Epithelial cell of proximal tubule (primary cell): ENCODE measurements at places on chromosomes 7 and 10. TPM values are rescaled to one million over a fixed set of nuclear protein-coding genes. Genes with fewer than 3 reads are reported as not detected.
A peak's percentile ranks its signal among the peaks of the same experiment; 100 is the strongest.

GRCh38 chr10:10209167-10209566 is 808.5 kb upstream of the CELF2 start:
- DNase-seq, result no peak

DNA sequence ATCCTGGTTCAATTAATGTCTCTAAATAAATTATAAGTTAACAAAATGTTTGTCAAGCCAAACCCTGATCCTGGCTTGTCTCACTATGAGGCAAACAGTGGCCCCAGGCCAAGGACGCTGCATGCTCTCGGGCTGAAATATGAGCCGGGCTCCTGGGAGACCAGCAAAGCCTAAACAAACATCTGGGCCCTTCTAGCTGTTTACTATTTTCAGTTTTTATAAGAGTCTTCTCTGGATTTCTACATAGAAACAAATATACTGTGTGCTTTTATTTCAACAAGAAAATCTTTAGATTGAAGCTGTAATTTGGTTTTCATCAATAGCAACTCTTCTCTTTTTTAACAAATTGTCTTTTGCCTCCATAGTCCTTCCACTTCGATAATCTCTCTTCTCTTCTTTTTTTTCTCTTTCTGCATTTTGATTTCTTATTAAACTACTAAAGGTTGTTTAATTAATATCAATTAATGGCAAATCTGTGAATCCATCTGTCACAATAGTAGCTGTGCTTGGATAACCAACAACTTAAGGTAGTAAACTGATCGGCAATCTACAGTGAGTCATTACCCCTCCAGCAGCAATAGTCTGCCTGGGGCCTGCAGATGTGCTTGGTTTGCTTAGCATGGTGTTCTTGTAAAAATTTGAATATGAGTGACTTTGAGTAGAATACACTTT is 83.3 kb upstream of the DNAJC1 start:
- DNase-seq, result peak; percentile 29

GRCh38 chr7:106290319-106290718 is 5.5 kb upstream of the NAMPT start:
- DNase-seq, result no peak

- DNase-seq, result no peak
Observed at GRCh38 chr7:155585951-155586350, 39.6 kb upstream of the CNPY1 start.

DNA sequence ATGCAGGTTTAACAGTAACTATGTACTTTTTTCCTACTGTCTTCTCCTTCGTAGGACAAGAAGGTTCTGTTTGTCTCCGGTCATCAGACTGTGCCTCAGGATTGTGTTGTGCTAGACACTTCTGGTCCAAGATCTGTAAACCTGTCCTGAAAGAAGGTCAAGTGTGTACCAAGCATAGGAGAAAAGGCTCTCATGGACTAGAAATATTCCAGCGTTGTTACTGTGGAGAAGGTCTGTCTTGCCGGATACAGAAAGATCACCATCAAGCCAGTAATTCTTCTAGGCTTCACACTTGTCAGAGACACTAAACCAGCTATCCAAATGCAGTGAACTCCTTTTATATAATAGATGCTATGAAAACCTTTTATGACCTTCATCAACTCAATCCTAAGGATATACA is 2.4 kb downstream of the DKK1 start:
- DNase-seq, result no peak

DNA sequence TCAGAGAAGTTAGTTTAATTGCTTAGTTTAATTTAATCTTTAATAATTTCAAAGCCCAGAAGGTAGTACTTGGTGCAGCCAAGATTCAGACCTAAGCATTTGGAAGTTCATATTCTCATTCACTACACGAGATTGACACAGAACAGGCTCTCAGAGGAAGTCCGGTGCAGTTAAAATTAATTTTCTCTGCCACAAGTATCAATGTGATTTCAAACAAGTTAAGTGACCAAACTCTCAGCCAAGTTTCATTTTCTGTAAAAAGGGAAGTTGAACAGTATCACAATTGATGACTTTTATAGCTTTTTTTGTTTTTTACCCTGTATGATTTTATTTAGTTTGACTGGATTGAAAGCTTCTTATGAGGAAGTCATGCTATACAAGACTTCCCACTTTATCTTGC is 1494.9 kb upstream of the LRRTM3 start:
- no peak for DNase-seq

DNA sequence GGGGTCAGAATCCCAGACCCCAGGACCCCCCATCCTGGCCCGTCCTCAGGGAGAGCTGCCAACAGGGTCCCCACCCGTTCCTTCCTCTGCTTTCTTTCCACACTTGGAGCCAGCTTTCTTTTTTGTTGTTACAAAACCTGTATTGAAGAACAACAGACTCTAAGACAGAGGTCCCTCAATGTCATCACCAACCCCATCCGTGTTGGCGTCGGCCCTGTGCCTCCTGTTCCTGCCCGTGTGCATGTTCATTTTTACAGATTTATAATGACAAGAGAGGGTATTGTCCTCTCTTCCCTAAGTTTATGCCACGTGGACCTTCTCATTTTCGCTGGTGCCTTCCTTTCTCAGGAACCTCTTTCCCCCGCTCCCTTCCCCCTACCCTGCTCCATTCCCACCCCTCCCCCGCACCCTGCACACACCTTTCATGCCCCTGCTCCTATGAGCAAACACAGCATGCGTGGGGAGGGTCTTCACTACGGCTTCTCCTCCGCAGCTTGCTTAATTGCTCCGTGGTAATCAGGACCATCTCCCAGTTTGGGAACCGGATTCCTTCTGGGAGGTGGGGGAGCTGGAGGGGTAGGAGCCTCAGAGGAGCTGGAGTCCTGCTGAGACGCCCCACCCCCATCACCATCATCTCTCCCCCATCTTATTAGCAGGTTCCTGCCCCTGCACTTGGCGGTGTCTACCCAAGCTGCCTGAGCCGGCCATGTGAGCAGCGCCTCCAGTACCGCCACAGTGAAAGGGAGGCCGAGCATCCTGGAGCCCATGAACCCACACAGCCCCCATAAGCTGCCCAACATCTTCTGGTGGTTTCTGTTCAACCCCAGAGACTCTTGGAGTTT is 88.0 kb upstream of the INSIG1 start:
- no peak for DNase-seq

GRCh38 chr7:120273476-120273975 is 551 bp downstream of the KCND2 start:
- DNase-seq, result no peak

- DNase-seq, result no peak
Observed at GRCh38 chr7:42315631-42316030, 78.6 kb upstream of the GLI3 start.

GRCh38 chr7:5780801-5781496 is 514 bp downstream of the RNF216 start:
- no peak for DNase-seq

DNA sequence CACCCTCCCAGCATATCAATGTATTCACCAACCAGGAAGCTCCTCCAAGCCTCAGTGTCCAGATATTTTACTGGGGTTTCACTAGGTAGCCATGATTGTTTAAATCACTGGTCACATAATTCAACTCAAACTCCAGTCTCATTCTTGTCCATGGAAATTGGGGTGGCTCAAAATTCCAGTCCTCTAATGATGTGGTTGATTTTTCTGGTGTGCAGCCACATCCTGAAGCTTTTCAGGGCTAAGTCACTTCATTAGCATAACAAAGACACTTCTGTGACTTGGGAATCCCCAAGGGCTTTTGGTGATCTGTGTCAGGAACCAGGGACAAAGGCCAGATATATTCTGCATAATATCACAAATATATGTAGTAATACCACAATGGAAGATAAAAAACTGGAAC is 786.9 kb upstream of the IGFBP3 start:
- no peak for DNase-seq

DNA sequence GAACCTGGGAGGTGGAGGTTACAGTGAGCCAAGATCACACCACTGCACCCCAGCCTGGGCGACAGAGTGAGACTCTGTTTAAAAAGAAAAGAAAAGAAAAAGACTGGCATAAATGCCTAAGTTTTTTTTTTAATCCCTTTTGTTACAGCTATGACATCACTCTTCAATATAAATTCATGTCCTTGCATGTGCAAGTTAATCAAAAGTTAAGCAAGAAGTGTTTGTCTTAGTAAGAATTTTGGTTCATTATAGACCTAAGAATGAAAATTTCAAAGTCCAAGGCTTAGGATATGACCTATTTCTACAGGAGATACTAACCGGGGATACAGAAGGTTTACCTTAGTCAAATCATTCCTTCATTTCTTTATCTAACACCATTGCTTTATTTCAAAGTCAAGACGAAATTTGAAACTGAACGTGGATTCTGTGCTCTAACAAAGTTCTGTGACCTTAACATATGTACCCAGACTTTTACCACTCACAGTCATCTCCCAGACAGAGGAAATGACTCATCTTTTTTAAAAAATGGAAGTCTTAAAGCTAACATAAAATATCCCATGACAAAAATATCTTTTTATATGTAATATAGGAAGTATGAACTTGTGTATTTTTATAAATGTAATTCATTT is 29.3 kb upstream of the ITGB8 start:
- DNase-seq, result no peak

DNA sequence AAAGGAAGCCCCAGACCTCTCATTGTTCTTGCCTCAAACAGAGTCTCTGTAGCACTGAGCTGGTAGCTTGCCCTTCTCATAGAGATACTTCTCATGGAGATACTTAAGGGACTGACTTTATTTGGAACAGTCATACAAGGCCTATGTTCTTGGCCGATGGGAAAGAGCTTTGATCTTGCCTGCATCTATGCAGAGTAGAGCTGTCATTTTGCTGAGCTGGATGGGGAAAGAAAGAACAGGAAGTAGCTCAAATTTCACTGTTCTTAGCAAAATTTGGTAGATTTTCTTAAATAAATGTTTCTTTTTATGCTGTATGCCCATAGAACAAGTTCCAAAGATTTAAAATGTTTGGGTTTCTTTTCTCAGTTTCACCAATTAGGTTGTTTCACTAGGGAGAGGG is 119.3 kb upstream of the SEC61G start:
- DNase-seq, result no peak

The POLR2J3 gene
- total RNA-seq, result 4.8 and 16.9 TPM in 2 replicates

The LRGUK gene
- total RNA-seq, result 0.06 and 0.07 TPM in 2 replicates

The STOX1 gene
- total RNA-seq, result 0.23 and 1.2 TPM in 2 replicates

The IFIT5 gene
- 9.6 and 11.6 TPM in 2 replicates for total RNA-seq

The CBLL1 gene
- total RNA-seq, result 21.3 and 26.0 TPM in 2 replicates

The TAS2R5 gene
- total RNA-seq, result 0.35 TPM in 1 of 2 replicates, not detected in the other

The NPC1L1 gene
- 0.23 and 0.94 TPM in 2 replicates for total RNA-seq

The IFIT1 gene
- 2.0 and 3.4 TPM in 2 replicates for total RNA-seq
